Activated CD8-positive, alpha-beta memory T cell treated with anti-CD3 and anti-CD28 coated beads for 4 hours (primary cell): ENCODE measurements at places on chromosomes 11 and 22.

GRCh38 chr11:86274503-86274902 lies 27.5 kb upstream of the HIKESHI start:
- no peak for DNase-seq

GRCh38 chr11:12330485-12331231 lies 46.7 kb upstream of the PARVA start:
- no peak for DNase-seq

GRCh38 chr11:95453616-95454171 lies 222.7 kb upstream of the SESN3 start:
- no peak for DNase-seq

GRCh38 chr11:128724891-128725611 lies 31.2 kb downstream of the FLI1 start:
- no peak for DNase-seq

GRCh38 chr11:132278801-132279574 lies 908.6 kb downstream of the NTM start:
- no peak for DNase-seq

DNA sequence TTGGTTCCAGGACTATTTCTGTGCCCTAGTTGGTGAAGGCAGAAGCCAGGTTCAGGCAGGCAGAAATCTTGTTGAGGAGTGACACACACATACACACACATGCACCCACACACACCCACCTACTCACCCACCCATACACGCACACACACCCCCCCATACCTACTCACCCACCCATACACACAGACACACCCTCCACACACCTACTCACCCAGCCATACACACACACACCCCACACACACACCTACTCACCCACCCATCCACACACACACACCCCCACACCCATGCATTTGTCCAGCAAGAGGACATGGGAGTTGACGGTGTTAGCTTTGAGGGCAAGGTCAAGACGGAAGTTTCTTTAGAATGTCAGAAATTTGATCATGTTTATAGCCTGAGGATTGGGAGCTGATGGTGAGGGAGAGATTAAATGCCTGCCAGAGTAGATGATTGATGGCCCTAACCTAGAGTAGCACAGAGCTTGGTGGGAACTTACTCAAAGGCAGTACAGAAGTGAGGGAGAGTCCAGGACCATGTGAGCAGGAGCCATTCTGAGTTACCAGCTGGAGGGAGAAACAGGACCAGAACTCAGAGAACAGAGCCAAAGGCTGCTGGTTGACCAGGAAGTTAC lies 68.9 kb downstream of the CYB5R2 start:
- no peak for DNase-seq

- no peak for DNase-seq
These were observed 7.4 kb upstream of the CLPB start for GRCh38 chr11:72441752-72442207.

DNA sequence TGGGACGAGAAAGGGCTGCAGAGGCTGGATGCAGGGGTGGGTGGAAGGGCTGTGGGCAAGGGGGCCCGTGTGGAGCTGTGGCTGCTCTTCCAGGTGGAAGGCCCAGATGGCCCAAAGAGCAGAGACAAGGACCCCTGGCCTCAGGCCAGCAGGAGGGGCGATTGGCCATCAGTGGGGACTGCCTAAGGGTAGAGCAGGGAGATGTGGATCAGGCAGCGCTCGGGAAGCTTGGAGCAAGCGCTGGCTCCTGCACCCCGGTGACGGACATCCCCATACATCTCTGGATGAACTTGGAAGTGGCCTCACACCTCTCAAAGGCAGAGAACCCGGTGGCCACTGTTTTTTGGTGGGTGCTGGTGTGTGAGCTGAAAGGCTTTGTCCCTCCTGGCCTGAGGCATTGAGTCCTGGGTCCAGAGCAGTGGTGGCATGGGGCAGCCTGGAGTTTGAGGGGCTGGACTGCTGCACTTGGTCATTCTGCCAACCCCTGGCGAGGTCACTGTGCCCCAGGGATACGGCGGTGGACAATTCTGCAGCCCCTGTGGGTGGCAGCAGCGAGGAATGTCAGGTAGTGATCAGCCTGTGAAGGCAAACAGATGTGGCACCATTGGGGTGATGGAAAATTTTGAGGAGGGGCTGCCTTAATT lies 5.9 kb downstream of the FRMD8 start:
- DNase-seq = no peak

DNA sequence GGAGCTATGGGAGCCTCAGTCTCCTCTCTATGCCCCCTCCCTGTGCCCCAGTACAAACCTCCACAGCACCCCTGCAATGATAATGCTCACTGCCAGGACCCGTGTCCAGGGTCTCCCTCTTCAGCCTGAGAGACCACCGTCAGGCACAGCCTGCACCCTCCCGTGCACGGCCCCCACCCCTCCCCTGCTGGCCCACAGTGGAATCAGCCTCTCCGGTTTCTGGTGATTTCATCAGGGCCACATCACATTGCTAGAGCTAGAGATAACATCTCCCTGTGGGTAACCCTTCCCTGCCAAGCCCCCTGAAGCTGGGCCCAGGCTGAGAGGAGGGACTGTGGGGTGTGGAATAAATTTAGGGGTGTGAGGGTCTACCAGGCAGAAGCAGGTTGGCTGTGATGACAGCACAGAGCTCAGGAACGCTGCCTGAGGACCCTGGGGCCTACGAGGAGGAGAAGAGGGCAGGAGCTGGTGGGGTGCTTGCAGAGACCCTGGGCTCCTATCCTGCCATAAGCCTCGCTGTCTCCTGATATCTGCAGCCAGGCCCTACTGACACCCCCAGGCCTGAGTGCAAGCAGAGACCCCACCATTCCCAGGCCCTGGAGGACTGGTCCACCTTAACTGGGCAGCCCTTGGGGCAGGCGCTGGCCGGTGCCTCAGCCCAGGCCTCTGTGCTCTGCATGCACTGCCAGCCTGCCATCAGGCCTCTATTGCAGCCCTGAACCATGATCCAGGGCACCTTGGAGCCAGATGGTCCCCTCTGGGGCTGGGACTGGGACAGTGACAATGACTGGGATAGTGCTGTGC lies at the start of gene KLHDC7B:
Gene KLHDC7B, plus strand, starts transcription at position 378 of the 804 bp plus-strand sequence. Its CDS starts 345 bp downstream, at position 723.
- DNase-seq = no peak

DNA sequence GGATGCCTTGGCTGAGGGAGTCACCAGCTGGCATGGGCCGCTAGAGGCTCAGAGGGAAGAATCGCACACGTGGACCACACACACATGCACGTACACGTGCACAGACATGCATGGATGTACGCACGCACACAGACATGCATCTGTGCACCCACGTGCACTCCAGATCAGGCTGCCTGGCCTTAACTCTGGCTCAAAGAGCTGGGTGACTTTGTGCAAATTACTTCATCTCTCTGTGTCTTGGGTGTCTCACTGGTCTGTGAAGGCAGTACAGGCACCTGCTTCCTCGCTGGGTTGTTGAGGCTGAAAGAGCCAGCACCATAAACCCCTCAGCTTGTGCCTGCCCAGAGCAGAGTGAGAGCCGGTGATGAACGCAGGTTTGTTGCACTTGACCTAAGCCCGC lies 28.7 kb downstream of the TMPRSS6 start:
- DNase-seq = no peak

DNA sequence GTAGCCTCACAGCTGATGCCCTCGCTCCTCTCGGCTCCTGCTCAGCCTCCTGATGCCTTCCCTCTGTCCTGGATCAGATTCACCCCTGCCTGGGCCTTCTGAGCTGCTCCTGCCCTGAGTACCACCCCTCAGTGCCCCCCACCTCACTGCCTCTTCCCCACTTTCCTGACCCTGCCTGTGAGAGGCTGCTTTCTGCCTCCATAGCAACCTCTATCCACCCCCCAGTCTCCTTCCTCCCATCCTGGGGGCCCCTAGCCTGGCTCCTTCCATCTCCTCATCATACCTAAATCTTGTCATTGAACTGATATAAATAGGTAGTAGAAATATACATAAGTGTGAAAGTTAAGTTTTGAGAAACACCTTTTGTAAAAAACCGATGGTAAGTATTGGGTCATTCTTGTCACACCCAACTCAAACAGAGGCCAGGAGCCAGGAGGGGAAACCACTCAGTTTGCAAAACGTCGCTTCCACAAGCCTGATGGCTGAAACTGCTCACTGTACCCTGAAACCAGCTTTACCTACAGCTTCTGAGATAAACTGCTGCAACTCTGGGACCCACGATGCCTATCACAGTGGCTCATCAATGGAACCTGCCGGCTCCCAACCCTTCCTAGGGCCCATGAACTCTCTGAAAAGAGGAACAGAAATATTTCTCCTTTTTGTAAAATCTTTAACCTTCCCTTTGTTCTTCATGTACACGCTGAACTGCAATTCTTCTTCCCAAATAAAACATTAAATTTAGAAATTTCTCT lies 4.8 kb upstream of the APOBEC3H start:
- no peak for DNase-seq

DNA sequence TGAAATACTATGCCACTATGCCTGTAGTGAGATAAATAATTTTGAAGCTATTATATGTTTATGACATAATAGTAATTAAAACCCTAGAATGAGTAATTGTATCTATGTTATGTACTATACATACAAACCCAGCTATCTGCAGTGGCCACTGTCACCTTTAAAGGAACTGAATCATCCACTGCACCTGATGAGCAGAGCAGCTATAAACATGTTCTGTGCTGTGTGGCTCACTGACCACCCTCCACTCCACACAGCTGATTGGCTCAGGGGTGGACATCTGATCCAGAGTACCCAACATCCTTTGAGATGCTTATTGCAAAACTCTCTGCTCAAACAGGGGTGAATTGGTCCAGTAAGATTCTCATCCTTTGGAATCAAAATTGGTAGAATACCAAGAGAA lies 19.2 kb upstream of the RRAS2 start:
- no peak for DNase-seq

- no peak for DNase-seq
These were observed 8.0 kb downstream of the CSNK2A3 start for GRCh38 chr11:11345099-11345498.

GRCh38 chr11:5486003-5486402 lies 2.5 kb upstream of the OR52D1 start:
- DNase-seq = no peak

DNA sequence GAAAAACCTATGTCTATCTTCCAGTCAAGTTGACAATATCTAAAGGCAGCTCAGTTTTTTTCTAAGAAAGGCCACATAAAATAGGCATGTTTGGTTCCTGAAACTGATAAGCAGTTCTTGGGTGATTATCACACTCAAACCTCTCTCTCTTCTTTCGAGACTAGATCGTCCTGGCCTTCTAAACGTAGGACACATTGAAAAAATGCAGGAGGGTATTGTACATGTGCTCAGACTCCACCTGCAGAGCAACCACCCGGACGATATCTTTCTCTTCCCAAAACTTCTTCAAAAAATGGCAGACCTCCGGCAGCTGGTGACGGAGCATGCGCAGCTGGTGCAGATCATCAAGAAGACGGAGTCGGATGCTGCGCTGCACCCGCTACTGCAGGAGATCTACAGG lies 15.1 kb downstream of the CDPF1 start:
- no peak for DNase-seq

DNA sequence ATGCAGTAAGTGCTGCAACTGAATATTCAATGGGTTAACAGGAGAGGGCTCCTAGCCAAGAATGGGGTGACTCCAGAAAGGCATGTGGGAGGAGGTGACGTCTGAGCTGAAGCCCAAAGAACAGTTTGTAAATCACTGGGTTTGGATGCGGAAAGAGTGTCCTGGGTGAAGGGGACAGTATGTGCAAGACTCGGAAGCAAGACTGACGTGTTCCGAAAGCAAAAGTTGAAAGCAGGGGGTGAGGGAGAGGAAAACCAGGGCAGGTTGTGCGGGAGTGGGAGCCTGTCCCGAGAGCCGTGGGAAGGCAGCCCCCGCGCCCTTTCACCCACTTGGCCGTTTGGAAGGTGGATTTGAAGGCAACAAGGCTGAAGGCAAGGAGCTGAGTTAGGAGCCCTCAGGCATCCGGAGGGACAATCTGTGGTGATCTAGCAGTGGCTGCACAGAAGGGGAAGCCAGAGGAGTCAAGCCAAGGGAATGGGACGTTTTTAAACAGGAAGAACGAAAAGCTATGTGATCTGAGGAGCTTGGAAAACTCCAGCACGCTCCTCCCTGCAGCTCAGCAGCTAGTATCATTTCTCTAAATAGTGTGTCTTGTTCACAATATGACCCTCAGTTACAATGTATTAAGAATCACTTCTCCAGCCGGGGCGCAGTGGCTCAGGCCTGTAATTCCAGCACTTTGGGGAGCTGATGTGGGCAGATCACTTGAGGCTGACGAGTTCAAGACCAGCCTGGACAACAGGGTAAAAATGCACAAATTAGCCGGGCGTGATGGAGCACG lies 7.7 kb downstream of the SLC25A18 start:
- DNase-seq = no peak

DNA sequence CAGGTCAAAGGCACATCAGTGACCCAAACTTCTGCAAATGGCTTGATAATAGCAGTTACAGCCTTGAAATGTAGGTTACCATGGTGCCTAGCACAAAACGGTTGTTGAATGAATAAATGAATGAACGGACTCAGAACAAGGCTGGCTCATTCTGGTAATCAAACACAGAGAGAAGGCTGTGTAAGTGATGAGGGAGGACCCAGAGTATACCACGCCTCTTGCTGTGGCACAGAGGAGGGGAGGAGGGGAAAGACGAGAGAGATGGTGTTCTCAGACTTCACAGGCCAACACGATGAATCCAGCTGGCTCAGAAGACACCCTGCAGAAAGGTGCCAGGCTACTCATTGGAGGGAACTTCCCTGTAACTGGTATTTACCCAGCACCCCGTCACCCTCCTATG lies 38.3 kb downstream of the PC start:
- no peak for DNase-seq

GRCh38 chr11:64800303-64801157 lies 2.5 kb downstream of the MAP4K2 start:
- DNase-seq = no peak

DNA sequence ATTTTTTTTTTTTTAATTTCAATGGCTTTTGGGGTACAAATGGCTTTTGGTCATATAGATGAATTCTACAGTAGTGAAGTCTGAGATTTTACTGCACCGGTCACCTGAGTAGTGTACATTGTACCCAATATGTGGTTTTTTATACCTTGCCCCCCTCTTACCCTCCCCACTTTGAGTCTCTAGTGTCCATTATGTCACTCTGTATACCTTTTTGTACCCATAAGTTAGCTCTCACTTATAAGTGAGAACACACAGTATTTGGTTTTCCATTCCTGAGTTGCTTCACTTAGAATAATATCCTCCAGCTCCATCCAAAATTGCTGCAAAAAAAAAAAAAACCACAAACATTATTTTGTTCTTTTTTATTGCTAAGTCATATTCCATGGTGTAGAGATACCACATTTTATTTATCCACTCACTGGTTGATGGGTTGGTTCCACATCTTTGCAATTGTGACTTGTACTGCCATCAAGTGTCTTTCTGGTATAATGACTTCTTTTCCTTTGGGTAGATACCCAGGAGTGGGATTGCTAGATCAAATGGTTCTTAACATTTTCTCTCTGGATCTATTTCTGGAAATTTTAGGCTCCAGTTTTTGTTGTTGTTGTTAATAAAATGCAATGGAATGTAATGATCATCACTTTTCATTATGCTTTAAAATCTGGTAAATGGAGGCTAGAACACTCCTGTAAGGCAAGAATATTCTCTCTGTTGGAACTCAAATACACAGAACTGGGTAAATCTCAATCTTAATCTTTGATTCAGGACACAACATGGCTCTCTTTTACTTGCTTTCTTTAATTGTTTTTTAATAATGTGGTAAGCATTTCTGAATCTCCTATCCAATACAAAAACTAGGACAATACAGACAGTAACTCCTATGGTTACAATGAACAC lies 10.3 kb downstream of the NEAT1 start:
- DNase-seq = no peak

- no peak for DNase-seq
These were observed 2392.8 kb upstream of the RAG2 start for GRCh38 chr11:38990841-38991240.
